Activated CD8-positive, alpha-beta T cell treated with anti-CD3 and anti-CD28 coated beads for 36 hours (primary cell): ENCODE measurements at places on chromosomes 2 and 18.

- peak; percentile 35 for DNase-seq
Measured at GRCh38 chr2:197145471-197146056, 165.0 kb downstream of the ANKRD44 start.

GRCh38 chr2:144796164-144796563 lies 276.2 kb upstream of the ZEB2 start:
- no peak for DNase-seq

DNA sequence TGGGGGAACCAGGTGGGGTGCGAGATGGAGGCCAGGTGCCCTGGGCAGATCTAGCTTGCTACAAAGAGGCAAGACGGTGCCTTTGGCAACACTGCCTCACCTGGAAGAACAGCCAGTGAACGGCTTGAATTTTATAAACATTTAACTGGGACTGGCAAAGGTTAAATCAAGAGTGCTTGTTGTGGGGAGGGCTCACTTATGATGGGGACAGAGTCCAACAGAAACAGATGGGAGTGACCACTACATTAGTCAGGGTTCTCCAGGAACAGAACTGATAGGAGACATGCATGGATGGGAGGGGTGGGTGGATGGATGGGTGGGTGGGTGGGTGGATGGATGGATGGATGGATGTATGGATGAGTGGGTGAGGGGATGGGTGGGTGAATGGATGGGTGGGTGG lies 19.2 kb downstream of the ODC1 start:
- no peak for DNase-seq

DNA sequence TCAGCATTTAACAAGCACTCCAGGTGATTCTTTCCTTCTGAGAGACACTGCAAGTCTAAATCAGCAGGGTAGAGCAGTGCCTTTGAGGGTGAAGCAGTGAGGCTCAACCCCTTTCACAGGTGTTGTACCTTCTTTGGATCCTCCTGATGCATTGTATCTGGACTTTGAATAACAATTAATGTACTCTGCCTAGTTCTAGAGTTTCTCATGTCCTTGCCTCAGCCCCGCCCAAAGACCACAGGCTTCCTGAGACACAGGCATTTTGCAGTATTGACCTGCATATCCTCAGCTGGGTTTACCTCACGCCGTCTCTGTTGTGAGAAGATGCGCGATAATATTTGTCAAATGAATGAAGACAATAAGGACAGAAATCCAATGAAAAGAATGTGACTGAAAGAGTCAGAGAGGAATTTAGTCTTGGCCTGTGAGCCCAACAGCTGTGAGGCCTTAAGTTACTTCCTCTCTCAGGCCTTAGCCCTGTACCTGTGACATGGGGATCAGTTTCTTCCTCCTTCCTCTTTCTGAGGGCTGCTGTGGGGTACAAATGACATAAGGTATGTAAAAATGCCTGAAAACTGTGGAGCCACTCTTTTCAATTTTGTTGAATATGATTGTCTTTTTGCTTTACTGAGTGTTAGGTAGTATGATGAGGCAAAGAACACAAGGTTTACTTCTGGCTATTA lies 43.7 kb downstream of the WIPF1 start:
- DNase-seq, result peak; percentile 30

DNA sequence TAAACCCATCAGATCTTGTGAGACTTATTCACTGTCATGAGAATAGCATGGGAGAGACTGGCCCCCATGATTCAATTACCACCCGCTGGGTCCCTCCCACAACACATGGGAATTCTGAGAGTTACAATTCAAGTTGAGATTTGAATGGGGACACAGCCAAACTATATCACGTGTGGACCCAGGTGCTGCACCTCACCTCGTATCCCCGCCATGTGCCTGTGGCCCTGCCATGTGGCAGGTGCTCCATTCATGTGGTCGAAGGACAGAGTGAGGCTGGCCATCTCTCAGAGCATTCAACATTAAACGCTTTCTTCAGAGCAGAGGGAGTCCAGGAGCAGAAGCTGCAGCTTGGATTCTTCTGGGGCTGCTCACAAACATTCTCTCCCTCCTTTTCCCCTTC lies 32.3 kb downstream of the MROH2A start:
- DNase-seq, result no peak

- no peak for DNase-seq
Measured at GRCh38 chr2:155846259-155846658, 486.3 kb downstream of the NR4A2 start.

- DNase-seq, result no peak
Measured at GRCh38 chr2:48173141-48173540, 266.8 kb upstream of the FBXO11 start.

DNA sequence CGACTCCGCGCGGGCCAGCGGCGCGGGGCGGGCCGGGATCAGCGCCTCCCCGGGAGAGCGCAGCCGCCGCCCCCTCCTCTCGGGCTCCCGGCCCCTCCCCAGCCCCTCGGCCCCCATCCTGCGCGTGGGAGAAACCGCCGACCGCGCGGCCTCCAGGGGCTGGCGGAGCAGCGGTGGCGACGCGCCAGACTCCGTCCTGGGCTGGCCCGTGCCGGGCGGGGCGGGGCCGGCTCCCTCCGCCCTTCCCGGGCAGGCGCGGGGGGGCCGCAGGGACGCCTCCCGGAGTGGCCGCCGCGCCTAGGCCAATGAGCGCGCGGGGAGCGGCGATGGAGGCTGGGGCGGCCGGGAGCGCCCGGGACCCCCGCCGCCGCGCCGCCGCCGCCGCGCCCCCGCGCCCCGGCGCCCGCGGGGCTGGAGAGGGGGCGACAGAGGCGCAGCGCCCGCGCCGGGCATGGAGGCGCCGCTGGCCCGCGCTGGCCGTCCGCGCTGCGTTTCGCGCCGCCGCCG lies 49.1 kb downstream of the KCNIP3 start:
- no peak for DNase-seq

DNA sequence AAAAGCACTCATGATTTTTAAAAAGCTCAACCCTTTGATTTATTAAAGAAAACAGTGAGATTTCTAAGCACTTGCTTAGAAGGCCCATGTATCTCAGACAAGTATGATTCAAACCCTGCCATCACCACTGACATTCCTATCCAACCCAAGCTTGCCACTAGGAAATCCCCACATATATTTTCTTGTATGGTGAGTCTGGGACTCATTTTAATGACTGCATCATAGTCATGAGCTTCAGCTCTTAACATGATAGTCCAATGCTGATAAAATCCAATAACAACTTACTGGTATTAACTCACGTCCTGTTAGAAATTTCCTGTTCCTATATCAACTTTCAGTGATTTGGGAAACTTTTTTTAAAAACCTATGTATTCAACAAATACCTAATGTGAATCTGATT lies 39.4 kb upstream of the NCKAP5 start:
- DNase-seq, result no peak

GRCh38 chr2:31886700-31887099 lies 124.1 kb downstream of the MEMO1 start:
- peak; percentile 35 for DNase-seq

- DNase-seq, result no peak
Measured at GRCh38 chr2:150479075-150479915, 8.2 kb downstream of the RND3 start.

DNA sequence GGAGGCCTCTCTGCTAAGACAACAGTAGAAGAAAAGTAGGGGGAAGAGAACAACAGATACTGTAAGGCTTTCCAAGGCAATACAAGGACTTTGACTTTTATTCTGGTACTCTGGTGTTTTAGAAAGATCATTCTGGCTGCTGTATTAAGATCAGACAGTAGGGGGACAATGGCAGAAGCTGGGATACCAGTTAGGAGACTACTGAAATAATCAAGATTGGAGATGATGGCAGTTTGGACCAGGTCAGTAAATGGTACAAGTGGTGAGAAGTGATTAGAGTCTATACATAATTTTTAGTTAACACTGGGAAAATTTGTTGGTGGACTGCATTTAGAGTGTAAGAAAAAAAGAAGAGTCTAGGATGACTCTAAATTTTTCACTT lies 139.7 kb downstream of the ROCK1 start:
- DNase-seq, result no peak

DNA sequence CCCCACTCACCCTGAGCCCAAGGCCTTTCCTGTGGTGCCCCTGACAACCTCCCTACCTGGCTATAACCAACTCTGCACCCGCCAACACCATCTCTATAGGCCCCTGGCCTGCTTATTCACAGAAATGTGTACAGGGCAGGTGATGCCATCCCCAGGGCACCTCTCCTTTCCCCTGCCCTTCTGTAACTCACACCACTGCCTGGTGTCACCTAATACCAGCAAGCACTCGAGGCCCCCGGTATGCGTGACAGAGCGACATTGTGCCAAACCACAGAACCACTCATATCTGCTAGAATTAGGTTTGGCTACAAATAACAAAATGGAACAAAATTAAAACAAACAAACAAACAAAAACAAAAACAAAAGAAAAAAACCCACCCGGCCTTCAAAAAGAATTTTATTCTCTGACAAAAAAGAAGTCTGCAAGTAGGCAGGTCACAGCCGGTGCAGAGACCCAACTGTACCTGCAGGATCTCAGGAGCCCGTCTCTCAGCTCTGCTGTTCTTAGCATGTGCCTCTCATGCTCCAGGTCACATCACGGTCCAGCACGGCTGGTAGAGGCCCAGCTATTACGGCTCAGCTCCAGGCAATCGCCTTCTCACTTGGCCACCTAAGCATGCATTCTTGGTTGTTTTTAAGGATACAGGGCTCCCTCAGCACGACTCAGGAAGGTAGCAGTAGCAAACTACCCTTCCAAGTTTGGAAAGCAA lies 51.4 kb downstream of the FAM178B start:
- no peak for DNase-seq

- no peak for DNase-seq
Measured at GRCh38 chr2:25539136-25539535, 134.2 kb downstream of the DTNB start.

- DNase-seq, result no peak
Measured at GRCh38 chr2:152814475-152815030, 96.1 kb downstream of the ARL6IP6 start.

GRCh38 chr2:148042219-148042618 lies 21.3 kb downstream of the MBD5 start:
- DNase-seq, result no peak

DNA sequence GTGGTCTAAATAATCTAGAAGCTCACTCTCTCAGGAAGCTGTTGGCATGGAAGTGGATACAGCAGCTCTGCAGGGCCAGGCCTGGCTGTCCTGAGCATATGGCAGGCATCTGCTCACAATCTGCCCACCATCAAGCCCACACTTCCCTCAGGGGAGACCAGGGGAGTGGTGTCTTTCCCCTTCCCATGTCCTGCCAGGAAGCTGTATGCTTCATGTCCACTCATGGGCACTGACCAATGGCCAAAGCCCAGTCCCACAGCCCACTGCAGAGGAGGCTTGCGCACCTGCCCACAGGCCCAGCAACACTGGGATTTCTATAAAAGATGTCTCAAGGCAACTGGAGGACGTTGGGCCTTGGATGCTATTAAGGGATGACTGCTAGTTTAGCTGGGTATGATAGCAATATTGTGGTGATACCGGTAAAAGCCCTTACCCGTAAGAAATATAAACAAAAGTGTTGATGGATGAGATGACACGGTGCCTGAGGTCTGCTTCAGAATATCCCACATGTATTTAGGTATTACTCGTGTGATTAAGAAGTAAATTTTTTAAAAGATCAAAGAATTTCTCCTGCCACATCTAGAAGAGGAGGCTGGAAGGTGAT lies 106.7 kb upstream of the CTDP1 start:
- DNase-seq, result no peak

DNA sequence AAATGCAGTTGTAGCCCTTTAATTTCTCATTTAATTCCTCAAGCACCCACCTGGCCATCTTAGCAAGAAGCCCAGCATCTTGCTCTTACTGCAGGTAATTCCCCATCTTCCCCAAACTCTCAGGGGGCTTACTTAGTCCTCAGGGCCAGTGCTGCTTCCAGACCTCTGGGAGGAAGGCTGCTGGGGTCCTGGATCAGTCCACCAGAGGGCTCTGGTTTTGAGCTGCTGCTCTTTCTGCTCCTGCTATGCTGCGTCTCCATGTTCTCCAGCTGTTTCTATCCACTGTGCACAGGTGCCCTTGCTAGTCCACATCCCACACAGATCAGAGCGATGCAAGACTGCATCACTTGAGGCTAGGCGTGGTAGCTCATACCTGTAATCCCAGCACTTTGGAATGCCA lies 34.5 kb upstream of the TMEM87B start:
- no peak for DNase-seq

DNA sequence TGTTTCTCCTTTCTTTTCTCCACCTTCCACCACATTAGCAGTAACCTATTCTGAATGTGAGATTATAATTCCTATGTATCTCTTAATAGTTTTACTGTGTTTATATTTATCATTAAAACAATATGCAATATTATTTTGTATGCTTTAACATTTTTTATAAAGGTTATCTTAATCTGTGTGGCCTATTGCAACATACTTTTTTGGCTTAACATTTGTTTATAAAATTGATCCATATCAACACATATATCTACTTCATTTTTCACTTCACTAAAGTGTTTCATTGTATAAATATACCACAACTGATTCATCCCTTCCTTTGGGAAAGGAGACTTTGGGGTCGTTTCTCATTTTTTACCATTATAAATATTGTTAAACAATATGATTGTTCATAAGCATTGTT lies 48.6 kb downstream of the ATP9B start:
- DNase-seq, result no peak

DNA sequence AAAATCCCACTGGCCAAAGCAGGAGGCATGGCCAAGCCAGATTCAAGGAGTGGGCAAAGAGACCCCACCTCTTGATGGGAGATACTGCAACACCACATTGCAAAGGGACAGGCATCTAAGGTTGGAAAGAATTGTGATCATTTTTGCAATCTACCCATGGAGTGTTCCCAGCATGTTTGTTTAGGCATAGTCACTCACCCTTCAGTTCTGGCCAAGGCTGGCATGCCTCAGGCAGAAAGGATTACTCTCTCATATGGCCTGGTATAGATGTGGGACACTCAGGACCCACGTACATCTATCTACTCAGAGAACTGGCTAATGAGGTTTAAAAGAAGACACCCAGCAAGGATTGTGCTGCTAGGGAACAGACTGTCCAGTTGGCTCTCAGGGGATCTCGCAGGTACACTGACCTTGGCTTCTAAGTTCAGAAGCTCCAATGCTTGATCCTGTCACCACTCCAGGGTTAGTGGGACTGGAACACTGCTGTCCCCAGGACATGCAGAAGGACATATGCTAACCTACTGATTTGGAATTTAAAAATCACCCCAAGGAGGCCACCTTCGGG lies 183.7 kb downstream of the KLHL29 start:
- no peak for DNase-seq

DNA sequence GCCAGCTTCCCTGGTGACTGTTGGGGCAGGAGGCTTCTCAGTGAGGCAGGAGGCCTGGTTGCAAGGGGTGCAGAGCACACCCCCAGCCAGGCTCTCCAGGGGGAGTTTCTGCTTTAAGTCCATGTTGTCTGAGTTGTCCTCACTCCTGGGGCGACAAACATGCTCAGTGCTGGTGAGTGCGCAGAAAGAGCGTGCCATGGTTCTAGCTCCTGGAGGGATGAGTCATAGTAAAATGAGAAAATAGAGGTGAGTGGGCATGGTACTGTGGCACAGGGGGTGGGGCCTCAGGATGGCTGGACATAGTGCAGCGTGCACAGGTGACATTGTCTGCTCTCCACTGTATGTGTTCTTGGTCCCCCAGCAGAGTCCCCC lies 457.2 kb upstream of the HS6ST1 start:
- DNase-seq, result no peak

- DNase-seq, result peak; percentile 67
Measured at GRCh38 chr2:219254590-219255201, 978 bp upstream of the TUBA4A start.

GRCh38 chr2:46970334-46971288 lies 55.0 kb upstream of the MCFD2 start:
- no peak for DNase-seq
